AG04449 (cell line): ENCODE measurements at places on chromosomes 7 and 10.

DNA sequence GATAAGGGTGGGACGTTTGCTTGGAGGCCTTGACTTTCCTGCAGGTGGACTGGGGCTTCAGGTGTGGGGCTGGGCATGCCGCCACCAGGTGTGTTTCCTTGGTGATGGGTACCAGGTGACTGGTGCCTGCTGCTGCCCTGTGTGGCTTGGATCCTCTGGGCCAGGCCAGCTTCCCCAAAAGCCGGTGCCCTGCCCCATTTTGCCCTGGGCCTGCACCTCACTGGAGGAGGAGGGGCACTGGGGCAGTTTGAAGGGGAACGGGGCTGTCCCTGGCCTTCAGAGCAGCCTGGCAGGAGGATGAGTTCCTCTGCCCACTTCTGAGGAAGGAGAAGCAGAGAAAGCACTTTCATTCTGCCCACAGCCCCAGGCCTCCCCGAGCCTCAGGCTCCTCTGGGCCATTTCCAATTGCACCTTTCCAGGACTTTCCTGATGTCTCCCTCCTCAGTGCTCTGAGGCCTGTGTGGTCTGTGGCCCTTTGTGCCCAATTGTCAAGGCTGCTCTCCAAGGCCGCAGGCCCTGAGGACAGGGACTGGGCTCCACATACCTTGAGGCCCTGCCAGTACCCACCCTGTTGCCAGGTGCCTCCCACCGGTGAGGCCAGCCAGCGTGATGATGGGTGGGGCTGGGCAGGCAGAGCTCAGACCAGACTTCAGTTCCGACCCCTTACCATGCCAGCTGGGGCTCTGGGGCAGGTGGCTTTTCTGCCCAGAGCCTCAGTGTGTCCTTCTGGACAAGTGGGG is 25.3 kb upstream of the SMARCD3 start:
- no peak for DNase-seq

GRCh38 chr7:142568435-142569097 is 180.7 kb upstream of the PRSS1 start:
- DNase-seq: no peak

DNA sequence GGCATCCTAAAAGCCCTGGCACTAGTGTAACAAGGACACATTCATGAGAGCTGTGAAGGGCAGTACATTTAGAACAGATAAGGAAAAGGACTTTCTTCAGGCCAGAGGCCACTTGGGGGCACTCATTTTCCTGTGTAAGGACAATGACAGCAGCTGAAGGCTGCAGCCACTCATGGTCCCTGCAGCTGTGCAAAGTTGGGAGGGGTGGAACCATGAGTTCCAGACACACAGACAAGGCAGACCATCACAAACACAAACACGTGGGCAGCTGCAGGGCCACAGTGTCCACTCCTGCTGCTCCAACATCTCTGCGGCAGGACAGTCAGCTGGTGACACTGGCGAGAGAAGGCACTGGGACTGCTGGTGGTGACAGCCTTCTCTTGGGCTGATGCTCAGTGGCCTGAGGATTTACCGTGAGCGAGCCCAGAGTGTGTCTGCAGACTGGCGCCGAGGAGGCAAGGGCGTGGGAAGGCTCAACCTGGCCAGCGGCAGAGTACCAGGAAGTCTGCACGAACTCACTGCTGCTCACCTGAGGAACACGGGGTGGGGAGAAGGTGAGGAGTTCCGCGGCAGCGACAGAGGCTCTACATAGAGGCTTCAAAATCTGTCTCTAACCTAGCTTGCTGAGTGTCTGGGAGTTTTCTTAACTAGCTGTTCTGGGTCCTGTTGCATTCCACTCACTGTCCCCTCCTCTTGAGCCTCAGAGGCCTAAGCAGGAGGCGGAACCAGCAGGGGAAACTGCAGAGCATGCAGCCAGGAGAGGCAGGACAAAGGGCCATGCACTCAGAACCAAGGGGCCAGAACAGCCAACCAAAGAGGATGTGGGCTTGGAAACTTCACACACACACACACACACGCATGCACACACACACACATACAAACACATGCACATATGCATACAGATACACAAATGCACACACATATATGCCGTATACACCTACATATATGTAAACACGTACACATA is 76.5 kb upstream of the DDC start:
- no peak for DNase-seq

DNA sequence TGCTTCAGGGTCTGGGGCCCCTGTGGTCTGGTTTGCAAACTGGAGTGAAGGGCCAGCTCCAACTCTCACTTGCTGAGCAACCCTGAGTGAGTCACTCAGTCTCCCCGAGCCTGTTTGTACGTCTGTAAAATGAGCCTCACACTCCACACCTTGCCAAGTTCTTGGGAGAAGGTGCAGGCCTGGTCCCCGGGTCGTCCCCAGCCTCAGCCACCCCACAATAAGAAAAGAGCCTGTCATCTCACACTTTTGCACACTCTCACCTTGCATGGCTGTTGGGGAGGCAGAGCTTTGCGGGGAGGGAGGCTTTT is 5.2 kb downstream of the GRIFIN start:
- no peak for DNase-seq

DNA sequence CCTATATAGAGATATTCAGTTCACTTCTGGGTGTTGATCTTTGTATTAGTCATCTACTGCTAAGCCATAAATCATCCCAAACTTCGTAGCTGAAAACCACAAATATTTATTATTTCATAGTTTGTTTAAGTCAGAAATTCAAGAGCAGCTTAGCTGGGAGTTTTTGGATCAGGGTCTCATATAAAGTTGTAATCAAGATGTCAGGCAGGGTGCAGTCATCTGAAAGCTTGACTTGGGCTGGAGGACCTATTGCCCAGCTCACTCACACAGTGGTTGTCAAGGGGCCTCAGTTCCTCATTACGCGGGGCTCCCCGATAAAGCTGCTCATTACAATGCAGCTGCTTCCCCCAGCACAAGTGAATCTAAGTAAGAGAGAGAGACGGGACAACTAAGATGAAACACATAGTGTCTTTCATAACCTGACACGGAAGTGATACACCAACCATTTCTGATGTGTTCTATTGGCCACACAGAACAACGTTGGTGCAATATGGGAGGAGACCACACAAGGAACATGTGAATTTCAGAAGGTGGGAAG is 15.7 kb downstream of the PPP1R3C start:
- DNase-seq: peak; percentile 79

DNA sequence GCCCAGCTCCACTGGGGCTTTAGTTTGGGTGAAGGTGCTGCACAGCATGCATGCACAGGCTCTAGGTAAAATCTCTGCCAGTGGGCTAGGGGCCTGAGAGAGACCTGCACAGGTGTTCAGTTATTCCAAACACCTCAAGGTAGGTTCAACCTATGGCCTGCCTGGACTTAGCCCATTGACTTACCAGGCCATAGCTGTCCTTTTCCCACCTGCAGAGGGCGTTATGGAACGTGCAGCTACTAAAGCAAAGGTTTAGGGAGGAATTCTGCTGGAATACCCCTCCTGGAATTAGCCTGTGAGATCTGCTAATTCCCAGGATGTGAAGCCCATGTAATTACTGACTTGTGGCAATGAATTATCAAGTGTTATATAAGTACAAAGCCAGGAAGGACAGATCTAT is 3.6 kb downstream of the VWC2 start:
- DNase-seq: no peak

DNA sequence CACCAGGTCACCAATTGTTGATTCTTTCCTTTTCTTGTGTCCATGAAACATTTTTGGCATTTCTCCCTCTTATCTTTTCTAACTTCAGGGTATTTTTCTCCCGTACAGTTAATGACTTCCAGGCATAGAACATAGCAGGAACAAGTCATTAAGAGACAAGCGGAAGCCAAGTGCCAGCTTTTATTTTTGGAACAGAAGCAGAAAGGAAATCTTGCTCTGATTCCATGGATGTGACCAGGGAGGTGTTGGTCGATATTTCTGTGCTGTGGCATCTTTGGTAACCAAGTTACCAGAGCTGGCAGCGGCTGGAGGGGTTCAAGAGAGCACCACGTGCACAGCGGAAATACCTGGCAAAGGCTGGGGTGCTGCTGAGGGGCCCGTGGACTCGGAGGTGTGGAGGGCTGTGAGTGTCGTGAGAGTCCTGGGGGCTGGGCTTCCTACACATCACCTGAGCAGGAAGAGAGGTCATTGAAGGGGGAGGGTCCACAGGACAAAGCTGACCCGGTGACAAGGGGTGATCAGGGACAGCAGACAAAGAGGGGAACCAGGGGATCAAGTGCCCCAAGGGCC is 1.8 kb downstream of the LLCFC1 start:
- no peak for DNase-seq

- DNase-seq: no peak
These were observed 107.3 kb downstream of the CELF2 start for GRCh38 chr10:11125004-11125403.
